Pericardium fibroblast (primary cell): ENCODE measurements at places on chromosomes 11 and 22. TPM values are rescaled to one million over a fixed set of nuclear protein-coding genes. Genes with fewer than 3 reads are reported as not detected.

POTEH gene
- total RNA-seq, result not detected in 2 replicates

IMMP1L gene
- 2.0 and 3.7 TPM in 2 replicates for total RNA-seq

MCHR1 gene
- not detected in 2 replicates for total RNA-seq

VWCE gene
- total RNA-seq, result 2.2 and 4.4 TPM in 2 replicates
